Fibroblast of upper back skin (primary cell): ENCODE measurements at places on chromosomes 11 and 22.

GRCh38 chr11:133227632-133228111, 304.6 kb downstream of the OPCML start:
- no peak for DNase-seq

GRCh38 chr22:47054231-47055072, 292.0 kb downstream of the TBC1D22A start:
- no peak for DNase-seq

DNA sequence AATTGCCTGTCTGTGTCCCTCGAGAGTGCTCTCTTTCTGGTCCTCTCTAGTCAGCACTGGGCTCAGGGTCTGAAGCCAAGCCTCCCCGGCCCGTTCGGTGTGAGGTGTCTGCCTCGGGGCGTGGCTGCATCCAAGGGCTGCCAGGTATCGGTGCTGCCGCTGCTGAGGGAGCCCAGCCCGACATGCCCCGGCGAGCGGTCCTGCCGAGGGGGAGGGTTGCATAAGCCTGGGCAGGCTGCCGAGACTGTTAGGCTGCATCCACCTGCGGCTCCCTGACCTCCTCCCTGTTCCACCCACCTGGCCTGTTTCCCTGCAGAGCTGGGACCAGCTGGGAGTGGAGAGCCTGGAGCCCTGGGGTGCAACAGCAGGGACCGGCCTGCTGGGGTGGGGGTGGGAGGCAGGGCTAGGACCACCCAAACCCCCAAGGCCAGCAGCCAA, 6.3 kb downstream of the OVOL1 start:
- no peak for DNase-seq

DNA sequence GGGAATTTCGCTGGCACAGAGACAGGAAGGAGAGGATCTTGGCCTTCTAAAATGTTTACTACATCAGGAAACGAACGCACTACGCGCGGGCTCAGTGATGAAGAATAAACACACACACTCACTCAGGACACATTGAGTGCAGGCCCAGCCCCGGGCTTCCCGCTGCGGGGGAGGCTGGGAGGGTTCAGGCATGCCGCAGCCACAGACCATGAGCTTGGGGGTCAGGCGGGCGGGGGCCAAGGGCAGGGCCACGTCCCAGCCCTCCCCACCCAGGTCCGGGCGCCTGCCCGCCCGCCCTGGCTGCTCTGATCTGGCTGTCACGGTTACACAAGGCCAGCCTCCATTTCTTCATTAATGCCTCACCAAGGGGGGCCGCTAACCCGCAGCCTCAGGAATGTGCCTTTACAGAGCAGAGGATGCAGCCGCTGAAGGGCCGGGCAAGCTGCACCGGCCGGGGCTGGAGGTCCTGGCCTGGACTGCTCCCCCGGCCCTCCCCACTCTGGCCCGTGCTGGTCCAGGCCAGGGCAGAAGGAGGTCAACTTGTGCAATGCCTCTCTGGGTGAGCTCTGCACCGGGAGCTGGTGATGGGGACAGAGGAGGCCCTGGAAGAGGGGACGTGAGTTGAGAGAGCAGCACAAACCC, 41.7 kb downstream of the IGF2 start:
- peak; percentile 87 for DNase-seq

DNA sequence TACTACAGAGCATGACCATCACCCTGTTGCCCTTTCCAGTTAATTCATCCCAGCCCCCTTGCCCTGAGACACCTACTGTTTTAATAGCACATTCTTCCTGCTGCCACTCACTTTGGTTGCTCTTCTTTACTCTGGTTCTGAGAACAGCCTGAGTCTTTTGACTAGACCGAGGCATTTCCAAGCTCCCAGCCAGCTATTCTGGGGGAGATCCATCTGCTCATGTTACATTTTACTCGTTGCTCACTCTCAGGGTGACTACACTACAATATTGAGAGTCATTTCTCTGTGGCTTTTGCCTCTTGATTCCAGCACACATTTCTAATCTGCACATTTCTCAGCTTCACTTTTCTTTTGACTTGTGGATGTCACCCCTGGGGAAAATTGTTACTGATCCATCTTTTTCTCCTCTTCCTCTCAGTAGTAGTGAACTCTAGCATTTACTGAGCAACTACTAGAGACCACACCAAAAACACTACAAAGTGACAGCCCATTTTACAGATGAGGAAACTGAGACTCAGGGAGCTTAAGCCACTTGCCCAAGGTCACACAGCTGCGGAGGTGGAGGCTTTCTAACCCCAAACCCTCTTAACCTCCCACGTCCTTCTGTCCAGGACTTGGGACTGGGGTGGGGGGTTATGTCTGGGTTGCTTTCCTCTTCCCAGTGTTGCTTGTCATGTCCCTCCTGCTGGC, 117.8 kb downstream of the C11orf91 start:
- peak; percentile 13 for DNase-seq

DNA sequence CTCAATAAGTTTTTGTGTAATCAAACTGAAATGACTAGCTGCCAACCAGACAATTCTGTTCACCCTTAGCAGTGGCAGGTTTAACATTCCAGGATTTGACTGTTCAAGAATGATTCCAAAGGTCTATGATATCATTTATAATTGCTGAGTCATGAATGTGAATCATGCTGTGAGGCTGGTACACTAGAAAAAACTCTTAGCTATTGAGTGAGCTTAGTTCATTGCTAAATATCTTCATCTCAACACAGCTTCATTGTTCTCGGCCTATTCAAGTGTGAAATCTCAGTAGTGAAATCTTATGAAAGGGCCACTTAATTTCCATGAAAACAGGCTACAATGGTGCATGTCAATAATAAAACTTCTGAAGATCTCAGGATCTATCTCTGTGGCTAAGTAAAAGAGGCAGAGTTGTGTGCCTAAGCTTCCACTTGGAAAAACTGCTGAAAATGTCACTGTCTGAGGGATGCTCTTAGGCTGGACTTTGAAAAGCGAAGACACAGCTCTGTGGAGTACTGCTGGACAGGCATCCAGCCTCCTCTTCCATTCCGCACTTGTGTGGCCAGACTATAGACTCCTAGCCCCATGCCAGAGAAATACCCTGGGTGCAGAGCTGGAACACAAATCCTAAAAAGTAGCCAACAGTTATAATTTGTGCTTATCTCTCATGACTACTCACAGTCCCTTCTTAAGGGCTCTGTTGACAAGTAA, 12.8 kb downstream of the AQP11 start:
- DNase-seq, result peak; percentile 89

DNA sequence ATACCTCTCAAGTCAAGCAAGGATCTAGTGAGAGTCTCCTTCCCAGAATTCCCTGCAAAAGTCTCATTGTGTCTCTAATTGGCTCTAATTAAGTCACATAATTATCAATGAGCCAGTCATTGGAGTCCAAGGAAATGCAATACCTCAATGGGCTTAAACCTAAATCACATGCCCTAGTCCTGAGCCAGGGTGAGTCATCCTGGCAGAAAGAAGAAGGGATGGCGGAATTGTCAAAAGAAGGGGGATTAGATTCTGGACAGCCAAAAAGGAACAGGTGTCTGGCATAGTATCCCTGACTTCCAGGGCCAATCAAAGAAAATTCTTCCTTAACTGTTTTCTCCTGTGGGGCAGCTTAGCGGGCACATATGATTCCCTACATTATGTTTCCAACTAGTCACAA, 25.1 kb upstream of the LDLRAD3 start:
- no peak for DNase-seq

GRCh38 chr11:119783466-119784400, 54.7 kb upstream of the NECTIN1 start:
- DNase-seq, result no peak

DNA sequence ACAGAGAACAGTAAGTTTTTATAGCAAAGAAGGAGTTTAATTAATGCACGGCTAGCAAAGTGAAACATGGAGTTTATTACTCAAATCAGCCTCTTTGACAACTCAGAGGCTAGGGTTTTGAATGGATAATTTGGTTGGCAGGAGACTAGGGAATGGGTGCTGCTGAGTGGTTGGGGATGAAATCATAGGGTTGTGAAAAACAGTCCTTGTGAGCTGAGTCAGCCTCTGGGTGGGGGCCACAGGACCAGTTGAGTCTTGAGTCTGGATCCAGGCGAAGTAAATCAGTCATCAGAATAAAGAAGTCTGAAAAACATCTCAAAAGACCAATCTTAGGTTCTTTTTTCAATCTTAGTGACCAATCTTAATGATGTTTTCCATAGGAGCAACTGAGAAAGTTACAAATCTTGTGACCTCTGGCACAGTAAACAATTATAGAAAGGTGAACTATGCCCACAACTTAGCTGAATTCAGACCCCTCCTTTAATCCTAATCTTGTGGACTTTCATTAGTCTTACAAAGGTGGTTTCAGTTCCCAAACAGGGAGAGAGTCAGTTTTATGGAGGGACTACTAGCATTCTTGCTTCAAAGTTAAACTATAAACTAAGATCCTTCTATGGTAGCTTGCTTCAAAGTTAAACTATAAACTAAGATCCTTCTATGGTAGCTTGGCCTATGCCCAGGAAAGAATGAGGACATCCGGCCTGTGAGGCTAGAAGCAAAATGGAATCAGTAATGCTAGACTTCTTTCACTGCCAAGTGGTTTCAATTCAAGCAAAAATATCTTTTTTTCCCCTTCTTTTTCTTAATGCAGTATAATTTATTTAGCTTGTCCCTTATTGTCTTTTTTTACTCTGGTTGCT, 84.5 kb downstream of the AASDHPPT start:
- DNase-seq, result no peak
